Right cardiac atrium (tissue), 5 donors: ENCODE measurements at places on chromosomes 7 and 10. TPM values are rescaled to one million over a fixed set of nuclear protein-coding genes. Genes with fewer than 3 reads are reported as not detected.

DNA sequence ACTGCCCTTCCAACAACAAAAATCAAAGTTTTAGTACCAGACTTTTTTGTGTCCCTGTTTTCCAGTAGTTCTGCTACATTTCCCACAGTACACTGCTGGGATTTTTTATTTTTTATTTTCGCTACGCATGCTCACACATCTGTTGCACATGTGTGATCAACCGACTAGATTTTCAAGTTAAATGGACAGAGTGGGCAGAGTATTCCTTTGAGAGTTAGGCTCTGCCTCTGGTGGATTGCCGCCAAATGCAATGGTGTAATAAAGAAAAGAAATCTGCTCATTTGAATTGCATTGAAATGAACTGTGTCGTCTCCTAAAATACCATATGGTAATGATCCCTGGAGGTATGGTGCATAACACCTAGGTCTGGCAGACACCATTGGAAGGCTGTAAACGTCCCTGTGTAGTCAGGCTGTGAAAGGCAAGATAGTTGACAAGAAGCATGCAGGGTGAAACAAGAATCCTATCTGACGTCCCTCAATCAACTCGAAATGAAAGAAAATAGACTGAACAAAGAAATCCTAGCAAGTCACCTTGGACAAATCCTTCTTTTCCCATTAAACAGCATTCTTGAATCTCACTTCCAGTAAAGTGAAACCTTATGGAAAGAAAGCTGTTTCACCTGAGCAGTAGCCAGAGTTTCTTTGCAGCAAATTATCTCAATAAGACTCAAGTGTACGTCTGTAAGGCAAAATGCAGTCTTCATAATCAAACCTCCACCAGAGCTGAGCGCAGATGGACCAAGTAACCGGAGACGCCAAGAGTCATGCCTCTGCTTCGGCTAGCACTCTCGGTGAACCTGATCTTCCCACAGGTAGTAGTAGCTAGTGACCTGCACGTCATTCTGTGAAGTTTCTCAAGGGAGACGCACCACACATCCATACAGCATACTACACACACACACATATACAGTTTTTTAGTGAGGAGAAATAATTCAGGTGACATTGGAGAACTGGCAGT lies 357.3 kb downstream of the CRPPA start:
- no peak for DNase-seq

GRCh38 chr7:5094641-5095040 lies 49.0 kb downstream of the RBAK start:
- DNase-seq, result no peak

DNA sequence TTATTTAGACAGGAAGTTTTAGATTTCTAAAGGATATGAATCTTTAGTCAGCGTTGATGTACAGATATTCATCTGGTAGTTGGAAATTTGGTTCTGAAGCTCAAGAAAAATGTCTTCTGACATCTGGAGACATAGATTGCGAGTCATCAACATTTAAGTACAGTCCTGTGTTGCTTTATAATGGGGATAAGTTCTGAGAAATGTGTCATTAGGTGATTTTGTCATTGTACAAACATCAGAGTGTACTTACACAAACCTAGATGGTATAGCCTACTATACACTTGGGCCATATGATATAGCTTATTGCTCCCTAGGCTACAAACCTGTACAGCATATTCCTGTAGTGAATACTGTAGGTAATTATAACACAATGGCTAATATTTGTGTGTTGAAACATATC lies 49.6 kb upstream of the UBN2 start:
- no peak for DNase-seq

- DNase-seq, result no peak
Observed at GRCh38 chr7:159103382-159104187, 41.1 kb downstream of the VIPR2 start.

- no peak for DNase-seq
Observed at GRCh38 chr7:116195451-116195850, 14.9 kb upstream of the TES start.

- DNase-seq, result no peak
Observed at GRCh38 chr7:79159040-79159664, 294.3 kb downstream of the MAGI2 start.

DNA sequence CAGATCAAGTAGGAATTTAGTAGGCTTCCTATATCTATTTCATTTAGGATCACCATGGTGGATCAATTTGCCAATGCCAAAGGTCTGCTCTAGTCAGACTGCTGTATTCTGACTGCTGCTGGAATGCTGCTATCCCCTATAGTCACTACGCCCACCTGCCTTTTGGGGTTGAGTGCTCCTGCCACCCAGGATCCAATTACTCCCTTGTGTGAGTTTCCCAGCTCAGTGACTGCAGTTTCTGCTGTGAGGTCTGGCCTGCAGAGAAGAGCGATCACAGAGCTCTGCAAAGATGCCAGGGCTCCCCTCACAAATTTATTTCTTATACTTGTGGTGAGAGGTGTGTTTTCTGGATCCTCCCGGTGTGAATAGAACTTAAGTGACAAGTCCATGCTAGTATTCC lies 88.1 kb upstream of the FOXI2 start:
- no peak for DNase-seq

DNA sequence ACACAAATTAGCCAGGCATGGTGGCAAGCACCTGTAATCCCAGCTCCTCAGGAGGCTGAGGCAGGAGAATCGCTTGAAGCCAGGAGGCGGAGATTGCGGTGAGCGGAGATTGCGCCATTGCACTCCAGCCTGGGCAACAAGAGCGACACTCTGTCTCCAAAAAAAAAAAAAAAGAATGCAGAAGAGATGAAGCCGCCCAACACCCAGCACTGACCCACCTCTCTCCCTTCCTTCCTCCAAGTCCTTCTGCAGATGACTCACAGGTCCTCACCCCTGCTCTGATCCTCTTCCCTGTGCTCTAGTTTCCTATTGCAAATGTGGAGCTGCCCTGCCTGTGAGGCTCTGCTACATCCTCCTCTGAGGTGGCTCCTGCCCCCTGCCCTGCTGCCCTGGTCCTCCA lies 22.0 kb upstream of the OPALIN start:
- peak; percentile 25 for DNase-seq

GRCh38 chr10:17961551-17962422 lies 10.1 kb downstream of the SLC39A12 start:
- no peak for DNase-seq

GRCh38 chr7:47786557-47787248 lies 161.6 kb downstream of the PKD1L1 start:
- DNase-seq, result peak; percentile 64

DNA sequence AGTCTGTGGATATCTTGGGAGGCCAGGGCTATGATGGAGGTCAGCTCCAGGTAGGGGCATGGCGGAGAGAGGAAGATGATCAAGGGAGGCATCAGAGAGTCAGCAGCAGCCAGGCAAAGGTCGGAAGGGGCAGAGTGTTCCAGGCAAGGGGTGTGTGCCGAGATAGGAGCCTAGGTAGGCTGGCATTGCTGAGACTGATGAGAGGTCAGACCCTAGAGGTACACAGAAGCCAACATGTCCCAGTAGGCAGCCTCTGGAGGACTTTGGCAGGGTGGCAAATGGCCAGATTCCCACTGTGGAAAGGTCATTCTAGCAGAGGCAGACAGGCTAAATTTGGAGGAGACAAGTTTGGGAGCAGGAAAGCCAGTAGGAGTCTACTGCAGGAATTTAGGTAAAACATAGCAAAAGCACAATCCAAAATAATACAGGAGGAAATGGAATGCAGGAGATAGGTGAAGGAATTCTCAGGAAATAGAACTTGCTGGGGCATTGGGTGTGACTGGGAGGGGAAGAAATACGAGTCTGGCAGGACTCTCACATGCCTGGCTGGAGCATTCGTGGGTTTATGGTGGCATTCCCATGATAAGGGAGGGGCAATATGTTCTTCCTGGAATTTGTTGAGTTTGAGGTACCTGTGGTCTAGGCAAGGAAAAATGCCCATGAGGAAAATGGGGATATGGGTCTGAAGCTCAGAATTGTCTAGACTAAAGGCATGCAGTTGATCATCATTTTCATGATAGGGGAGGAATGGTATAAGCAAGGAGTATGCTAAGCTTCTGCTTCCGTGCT lies 25.7 kb downstream of the TMEM176A start:
- peak; percentile 72 for DNase-seq

- peak; percentile 67 for DNase-seq
Observed at GRCh38 chr10:70693619-70694335, 21.5 kb downstream of the ADAMTS14 start.

GRCh38 chr7:130904031-130904757 lies 170.2 kb upstream of the KLF14 start:
- no peak for DNase-seq

DNA sequence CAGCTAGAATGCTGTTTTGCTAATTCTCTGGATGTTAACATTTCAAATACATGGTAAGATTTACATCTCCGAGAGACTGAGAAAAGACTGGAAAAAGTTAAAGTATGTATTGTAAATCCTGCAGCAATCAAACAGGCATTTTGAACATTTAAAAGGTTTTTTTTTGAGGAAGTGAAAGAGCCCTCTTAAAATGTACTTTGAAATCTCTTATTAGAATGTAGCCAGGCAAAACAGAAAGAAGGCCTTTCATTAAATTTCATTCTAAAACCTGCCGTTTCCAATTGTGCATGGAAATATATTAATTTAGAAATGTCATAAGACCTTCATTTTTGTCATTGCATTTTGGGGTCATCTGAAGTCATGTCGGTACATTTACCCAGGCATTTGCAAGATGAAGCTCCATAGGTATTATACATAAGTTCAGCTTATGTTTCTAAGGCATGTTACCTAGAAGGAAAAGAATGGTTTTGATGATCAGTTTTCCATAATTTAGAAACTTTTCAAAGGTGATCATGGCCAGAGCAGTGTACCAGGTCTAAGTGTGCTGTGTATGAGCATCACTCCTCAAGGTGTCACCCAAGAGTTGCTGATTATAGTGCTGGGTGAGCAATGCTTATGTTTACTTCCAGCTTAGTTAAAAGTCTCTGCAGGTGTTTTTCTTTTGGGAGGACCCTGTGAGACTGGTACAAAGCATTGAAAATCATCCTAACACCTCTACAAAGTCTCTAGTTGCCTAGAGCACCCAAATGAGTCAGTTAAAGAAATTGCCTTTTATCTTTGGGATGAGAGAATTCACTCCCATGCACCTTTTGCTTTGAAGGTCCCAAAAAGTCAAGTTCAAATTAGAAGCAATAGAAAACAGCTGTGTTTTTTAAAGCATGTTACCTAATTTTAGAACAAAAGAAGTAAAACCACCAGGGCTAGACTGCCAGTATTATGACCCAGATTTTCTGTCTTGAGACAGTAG lies 7.1 kb downstream of the ZNF736 start:
- DNase-seq, result no peak

DNA sequence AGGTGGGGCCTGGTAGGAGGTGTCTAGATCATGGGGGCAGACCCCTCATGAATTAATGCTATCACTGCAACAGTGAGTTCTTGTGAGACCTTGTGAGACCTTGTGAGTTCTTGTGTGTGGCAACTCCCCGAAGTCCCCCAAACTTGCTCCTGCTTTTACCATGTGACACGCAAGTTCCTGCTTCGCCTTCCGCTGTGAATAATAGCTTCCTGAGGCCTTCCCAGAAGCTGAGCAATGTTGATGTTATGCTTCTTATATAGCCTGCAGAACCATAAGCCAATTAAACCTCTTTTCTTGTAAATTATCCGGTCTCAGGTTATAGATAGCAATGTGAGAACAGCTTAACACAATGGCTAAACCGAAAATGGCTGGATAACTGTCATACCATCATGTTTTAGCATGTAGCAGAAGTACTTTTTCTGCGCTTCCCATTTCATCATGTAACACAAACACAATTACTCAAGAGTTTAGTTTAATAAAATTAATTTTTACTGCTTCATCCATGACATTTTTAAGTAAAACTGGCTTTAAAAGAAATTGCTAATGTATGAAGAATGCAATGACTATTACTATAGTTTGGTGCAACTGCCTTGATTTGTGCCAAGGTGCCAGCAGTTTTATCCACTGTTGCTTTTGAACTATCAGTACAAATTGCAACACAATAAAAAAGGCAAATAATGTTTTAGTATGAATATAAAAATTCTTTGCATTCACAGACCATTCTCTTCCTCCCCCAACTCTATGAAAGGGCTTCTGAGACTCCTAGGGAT lies 87.7 kb upstream of the TMEM168 start:
- DNase-seq, result no peak

DNA sequence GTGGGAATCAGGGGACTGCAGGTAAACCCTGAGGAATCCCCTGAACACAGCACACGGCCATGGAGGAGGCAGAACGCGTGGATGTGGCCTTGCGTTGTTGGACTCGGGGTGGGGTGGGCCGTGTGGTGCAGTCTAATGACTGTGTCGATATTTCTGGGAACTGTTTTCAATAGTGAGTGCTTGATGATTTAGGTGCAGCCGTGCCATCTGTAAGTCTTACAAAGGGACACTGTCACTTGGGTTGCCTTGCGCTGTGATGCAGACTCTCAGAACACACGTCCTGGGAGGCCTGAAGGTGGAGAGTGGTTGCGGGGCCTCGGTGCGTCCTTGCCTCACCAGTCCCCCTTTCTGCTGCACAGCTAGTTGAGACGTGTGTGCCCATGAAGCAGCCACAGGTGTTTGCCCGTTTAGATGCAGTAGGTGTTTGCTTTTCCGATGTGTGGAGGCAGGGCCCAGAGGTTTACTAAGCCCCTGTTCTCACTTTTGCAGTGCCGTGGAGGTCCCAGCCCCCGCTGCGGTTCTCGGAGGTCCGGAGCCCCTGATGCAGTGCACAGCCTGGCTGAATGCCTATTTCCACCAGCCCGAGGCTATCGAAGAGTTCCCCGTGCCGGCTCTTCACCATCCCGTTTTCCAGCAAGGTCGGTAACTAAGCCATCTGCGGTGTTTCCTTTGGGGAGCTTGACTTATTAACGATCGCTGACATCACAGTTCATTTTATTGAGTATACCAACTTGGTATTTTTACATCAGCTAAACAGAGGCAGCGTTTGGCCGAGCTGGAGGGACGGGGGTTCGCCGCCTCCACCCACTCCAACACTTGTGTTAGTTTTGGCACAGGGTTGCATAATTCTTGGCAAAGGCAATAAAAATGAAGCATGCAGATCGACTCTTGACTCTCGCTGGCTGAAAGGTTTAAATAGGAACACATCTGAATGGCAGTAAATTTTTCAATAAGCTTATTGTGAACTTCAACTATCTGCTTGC lies 240.7 kb downstream of the MGMT start:
- peak; percentile 52 for DNase-seq

DNA sequence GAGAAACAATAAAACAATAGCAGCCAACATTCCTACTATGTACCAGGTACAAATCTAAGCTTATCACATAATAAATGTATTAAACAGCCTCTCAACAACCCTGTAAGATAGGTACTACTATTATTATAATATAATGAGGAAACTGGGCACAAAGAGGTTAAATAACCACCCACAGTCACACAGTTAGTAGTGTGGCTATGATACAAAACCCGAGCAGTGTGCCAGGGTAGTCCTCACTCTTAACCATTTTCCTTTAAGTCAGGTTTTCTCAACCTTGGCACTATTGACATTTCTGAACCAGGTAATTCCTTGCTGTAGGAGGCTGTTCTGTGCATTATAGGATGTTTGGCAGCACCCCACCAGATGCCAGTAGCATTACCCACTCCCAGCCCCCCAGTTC lies 48.8 kb downstream of the DNAJC1 start:
- DNase-seq, result no peak

CCL26 gene
- 25.2 TPM for total RNA-seq

CNNM1 gene
- total RNA-seq, result 0.29 TPM

LRRC61 gene
- total RNA-seq, result 8.0 TPM

GPR26 gene
- total RNA-seq, result not detected

ANKRD30A gene
- total RNA-seq, result not detected

TRA2A gene
- 31.9 TPM for total RNA-seq

DMTF1 gene
- total RNA-seq, result 33.5 TPM
